ENCODE measurements at places on chromosomes 16 and 17. TPM values are rescaled to one million over a fixed set of nuclear protein-coding genes. Genes with fewer than 3 reads are reported as not detected.

GRCh38 chr17:73397856-73398540, 86.2 kb upstream of the CDC42EP4 start:
- no peak overlapping the region for H3K27ac ChIP-seq
- H3K27me3 ChIP-seq = peaks cover 60% of the 10 kb centered on the region
- no peaks in the 10 kb centered on the region for H3K4me1 ChIP-seq

- no peak overlapping the region for H3K4me3 ChIP-seq
- no peaks in the 10 kb centered on the region for H3K36me3 ChIP-seq
- H3K27ac ChIP-seq = no peak overlapping the region
- H3K27me3 ChIP-seq = no peaks in the 10 kb centered on the region
Observed at GRCh38 chr16:89599451-89599858, 14.0 kb upstream of the DPEP1 start.

- DNase-seq = no peak
- no peaks in the 10 kb centered on the region for H3K36me3 ChIP-seq
Observed at GRCh38 chr17:81285179-81285878, 9.8 kb downstream of the SLC38A10 start.

CMTM2 gene
- total RNA-seq = 0.65 TPM

DNA sequence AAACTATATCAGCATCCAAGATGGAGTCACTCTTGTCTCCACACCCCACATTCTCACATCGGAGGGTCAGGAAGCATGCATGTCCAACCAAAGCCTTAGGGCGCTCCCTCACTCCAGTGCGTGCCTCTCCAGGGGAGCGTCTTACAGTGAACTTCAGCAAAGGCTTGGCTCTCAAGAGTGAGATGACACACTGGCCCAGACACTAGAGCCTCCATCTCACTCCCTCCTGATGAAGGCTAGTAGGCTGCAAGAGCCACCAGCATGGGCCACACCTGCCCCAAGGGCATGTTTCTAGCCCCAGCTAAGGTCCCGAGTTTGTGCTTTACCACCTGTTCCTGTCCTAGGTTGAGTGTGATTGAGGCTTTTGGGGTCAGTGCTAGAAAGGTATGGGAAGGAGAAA, 40.5 kb downstream of the BEAN1 start:
- no peaks in the 10 kb centered on the region for H3K36me3 ChIP-seq
- no peak overlapping the region for H3K4me3 ChIP-seq
- H3K27me3 ChIP-seq = no peaks in the 10 kb centered on the region
- no peak for DNase-seq
- no peaks in the 10 kb centered on the region for H3K4me1 ChIP-seq

- H3K36me3 ChIP-seq = no peaks in the 10 kb centered on the region
- no peaks in the 10 kb centered on the region for H3K27me3 ChIP-seq
- H3K27ac ChIP-seq = no peak overlapping the region
- no peak overlapping the region for H3K4me3 ChIP-seq
- peak; percentile 22 for DNase-seq
- no peaks in the 10 kb centered on the region for H3K4me1 ChIP-seq
Observed at GRCh38 chr17:10875984-10876555, 38.2 kb upstream of the PIRT start.

DNA sequence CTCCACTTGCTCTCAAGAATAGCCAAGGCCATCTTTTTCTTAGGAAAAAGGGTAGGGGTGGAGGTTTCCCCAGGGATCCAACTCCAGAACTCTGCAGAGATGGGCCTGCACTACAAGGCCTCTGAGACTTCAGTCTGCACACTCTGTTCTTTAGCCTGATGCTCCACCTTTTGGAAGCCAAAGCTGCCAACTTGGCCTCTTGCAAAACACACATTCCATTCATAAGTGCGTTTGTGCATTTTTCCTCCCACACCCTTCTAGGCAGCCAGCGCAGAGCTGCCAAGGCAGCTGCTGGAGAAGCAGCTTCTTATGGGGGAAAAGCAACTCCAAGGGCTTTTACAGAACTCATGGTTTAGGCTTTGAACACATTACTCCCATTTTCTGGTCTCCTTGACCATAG, 45.3 kb downstream of the REXO5 start:
- peak overlapping the region; percentile 35 for H3K27ac ChIP-seq
- H3K4me3 ChIP-seq = no peak overlapping the region
- no peaks in the 10 kb centered on the region for H3K27me3 ChIP-seq
- H3K36me3 ChIP-seq = no peaks in the 10 kb centered on the region
- peak; percentile 85 for DNase-seq

- H3K4me3 ChIP-seq = no peak overlapping the region
- no peaks in the 10 kb centered on the region for H3K27me3 ChIP-seq
- no peaks in the 10 kb centered on the region for H3K4me1 ChIP-seq
- no peak for DNase-seq
Observed at GRCh38 chr17:78432226-78433012, 54.0 kb downstream of the PGS1 start.

SLC12A3 gene
- total RNA-seq = 0.26 TPM

DNAH2 gene
- 10.6 TPM for total RNA-seq

PYY gene
- total RNA-seq = not detected

SGCA gene
- total RNA-seq = not detected

- H3K4me3 ChIP-seq = no peak overlapping the region
- no peak for DNase-seq
- peaks cover 29% of the 10 kb centered on the region for H3K4me1 ChIP-seq
- no peak overlapping the region for H3K27ac ChIP-seq
- no peaks in the 10 kb centered on the region for H3K27me3 ChIP-seq
Observed at GRCh38 chr16:57956270-57956808, 14.6 kb downstream of the CNGB1 start.

TEKT5 gene
- 1.5 TPM for total RNA-seq

DNA sequence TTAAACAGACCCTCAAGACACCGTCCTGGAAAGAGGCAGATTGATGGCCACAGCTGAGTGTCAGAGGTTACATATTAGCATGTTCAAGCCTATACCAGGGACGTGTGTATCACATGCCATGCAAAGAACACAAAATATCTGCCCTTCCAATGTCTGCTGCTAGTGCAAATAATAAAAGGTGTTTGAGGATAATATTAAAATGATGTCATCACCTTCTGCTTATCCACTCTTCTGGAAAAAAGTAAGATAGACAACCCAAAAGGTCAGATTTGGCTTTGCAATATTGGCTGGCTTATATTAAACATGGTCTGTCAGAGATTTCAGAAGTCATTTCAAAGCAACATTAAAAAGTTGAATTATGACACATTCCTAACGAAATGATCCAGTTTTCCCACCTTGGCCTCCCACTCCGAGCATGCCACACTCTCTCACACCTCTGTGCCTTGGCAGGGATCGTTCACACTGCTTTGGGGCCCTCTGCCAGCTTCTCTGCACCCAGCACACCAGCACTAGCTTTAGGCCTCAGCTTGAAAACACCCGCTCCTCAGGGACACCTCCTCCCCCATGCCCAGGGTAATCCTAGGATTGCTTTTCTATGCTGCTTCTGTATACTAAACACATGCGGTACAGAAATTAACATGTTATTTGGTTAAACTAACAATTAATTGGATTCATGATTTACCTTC, 248.2 kb downstream of the NTN1 start:
- no peaks in the 10 kb centered on the region for H3K4me1 ChIP-seq
- no peak overlapping the region for H3K4me3 ChIP-seq
- H3K36me3 ChIP-seq = no peaks in the 10 kb centered on the region
- no peak overlapping the region for H3K27ac ChIP-seq
- DNase-seq = no peak

DNA sequence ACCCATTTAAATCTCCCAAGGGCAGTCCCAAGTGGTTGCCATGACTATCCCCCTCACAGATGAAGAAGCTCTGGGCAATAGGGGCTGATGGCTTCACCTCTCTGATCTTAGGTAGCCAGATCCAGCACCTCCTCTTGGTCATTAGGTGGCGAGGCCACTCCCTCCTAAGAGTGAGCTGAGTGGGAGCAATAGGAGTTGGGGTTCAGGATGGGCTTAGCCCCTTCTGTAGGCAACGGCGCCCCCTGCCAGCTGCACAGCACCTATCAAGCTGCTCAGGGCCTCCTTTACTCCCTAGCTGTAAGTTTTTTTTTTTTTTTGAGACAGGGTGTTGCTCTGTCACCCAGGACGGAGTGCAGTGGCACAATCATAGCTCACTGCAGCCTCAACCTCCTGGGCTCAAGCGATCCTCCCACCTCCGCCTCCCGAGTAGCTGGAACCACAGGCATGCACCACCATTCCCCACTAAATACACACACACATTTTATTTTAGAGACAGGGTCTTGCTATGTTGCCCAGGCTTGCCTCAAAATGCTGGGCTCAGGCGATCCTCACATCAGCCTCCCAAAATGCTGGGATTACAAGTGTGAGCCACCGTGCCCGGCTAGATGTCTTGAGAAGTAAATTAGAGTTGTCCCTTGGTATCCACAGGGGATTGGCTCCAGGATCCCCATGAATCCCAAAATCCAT, 3.5 kb upstream of the RRAD start:
- DNase-seq = peak; percentile 44
- H3K27ac ChIP-seq = no peak overlapping the region
- no peak overlapping the region for H3K4me3 ChIP-seq
- H3K4me1 ChIP-seq = peaks cover 67% of the 10 kb centered on the region

GAS7 gene
- total RNA-seq = not detected

DNA sequence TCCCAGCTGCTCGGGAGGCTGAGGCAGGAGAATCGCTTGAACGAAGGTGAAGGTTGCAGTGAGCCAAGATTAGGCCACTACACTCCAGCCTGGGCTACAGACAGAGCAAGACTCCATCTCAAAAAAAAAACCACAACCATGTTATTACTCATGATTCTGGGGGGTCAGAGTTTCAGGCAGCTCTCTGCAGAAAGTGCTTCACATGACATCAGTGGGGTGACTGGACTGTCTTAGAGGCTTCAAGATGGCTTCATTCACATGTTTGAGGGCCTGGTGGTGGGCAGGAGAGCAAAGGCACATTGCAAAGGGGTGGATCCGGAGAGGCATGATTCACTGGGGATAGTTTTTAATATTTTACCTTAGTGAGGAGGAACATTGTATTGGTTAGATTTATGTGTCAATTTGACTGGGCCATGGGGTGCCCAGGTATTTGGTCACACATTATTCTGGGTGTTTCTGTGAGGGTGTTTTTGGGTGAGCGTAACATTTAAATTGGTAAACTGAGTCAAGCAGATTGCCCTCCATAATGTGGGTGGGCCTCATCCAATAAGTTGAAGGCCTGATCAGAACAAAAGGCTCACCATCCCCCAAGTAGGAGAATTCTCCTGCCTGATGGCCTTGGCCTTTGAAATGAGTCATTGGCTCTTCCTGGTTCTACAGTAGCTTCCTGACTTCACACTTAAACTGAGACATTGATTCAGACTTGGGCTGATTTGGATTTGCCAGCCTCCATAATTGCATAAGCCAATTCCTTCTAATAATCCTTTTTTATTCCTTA, 109.8 kb downstream of the GOSR1 start:
- H3K27me3 ChIP-seq = no peaks in the 10 kb centered on the region
- no peak for DNase-seq

DNA sequence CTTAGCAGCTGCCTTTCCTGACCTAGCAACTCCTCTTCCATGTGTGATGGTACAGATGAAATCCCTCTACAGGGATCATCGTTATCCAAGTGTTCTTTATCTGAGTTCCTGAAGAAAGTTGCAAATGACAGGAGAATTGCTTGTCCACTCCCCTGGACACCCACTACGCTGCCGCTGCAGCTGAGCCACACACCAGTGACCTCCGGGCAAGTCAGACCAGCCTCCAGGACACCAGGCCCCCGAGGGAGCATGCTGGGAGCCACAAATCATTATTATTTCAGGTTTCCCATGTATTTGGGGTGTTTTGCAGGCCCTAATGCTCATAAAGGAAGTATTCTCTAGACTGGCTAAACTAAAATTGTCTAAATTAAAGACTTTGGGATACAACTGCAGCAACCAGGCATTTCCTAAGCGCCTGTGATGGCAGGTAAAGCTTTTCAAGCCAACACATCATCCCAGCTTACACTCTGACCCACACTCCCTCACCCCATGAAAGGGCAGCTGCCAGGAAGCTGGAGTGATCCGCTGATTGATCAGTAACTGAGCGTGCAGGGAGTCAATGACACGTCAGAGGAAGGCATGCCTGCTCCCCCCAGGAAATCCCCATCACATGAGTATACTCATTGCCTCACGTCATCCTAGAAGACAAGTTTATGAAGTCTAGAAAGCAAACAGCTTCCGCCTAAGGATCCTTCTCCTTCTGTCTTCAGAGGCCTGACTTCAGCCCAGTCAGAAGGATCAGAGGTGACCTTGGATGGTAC, 14.4 kb downstream of the FA2H start:
- no peaks in the 10 kb centered on the region for H3K27me3 ChIP-seq
- no peaks in the 10 kb centered on the region for H3K4me1 ChIP-seq
- no peak for DNase-seq
- no peaks in the 10 kb centered on the region for H3K36me3 ChIP-seq
- no peak overlapping the region for H3K4me3 ChIP-seq
- no peak overlapping the region for H3K27ac ChIP-seq

GRCh38 chr16:69366431-69366830, 14.8 kb upstream of the TMED6 start:
- H3K36me3 ChIP-seq = peaks cover 21% of the 10 kb centered on the region
- H3K27me3 ChIP-seq = no peaks in the 10 kb centered on the region
- H3K27ac ChIP-seq = no peak overlapping the region
- DNase-seq = no peak

NACA2 gene
- not detected for total RNA-seq

DNA sequence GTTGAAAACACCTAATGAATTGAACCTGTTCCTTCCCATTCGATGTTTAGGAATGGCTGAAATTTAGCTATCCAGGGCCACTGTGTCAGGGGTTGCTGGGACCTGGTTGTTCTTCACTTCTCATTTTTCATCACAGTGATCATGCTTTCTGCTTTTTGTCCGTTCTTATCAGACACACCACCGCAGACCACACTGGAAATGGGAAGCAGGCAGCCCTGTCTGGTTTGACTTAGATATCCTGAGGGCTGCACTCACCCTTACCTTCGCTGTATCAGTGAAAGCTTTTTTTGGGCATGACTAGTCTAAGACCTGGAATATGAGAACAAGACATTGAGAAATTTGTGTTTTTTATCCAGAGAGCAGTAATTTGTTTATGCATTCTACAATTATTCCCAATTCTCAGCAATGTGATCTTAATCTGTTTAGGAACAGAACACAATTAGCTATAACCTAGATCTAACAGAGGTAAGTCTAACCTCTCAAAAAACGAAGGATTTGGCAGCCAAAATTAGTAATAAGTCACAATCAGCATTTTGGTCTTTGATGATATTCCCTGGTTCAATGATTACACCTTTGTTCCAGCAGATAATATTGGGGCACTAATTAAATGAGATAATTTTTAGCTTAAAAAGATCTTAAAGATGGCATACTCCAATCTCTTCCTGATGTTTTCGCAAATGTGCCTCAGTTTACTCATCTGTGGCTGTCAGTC, 126.0 kb upstream of the GOT2 start:
- peaks cover 34% of the 10 kb centered on the region for H3K27me3 ChIP-seq
- no peaks in the 10 kb centered on the region for H3K36me3 ChIP-seq
- no peaks in the 10 kb centered on the region for H3K4me1 ChIP-seq
- H3K4me3 ChIP-seq = no peak overlapping the region
- H3K27ac ChIP-seq = no peak overlapping the region

FOXF1 gene
- not detected for total RNA-seq

APOBR gene
- total RNA-seq = 2.4 TPM

TBC1D3I gene
- 0.81 TPM for total RNA-seq

TBC1D28 gene
- total RNA-seq = not detected

PROCA1 gene
- total RNA-seq = 15.8 TPM

SLC22A31 gene
- 5.4 TPM for total RNA-seq

RSAD1 gene
- 15.1 TPM for total RNA-seq

ABAT gene
- total RNA-seq = 8.6 TPM

GRCh38 chr16:56462064-56462796, 10.9 kb downstream of the OGFOD1 start:
- no peak overlapping the region for H3K27ac ChIP-seq
- no peak overlapping the region for H3K4me3 ChIP-seq
- no peaks in the 10 kb centered on the region for H3K4me1 ChIP-seq
- DNase-seq = no peak
- no peaks in the 10 kb centered on the region for H3K27me3 ChIP-seq
- peaks cover 48% of the 10 kb centered on the region for H3K36me3 ChIP-seq

STX1B gene
- total RNA-seq = 3.9 TPM
